Activated naive CD8-positive, alpha-beta T cell treated with anti-CD3 and anti-CD28 coated beads, Interleukin-2, amount 50 U/mL, for 16 hours (primary cell): ENCODE measurements at places on chromosomes 16 and 17.

GRCh38 chr16:63614429-63614828 lies 1507.4 kb downstream of the CDH11 start:
- no peak for DNase-seq

- DNase-seq: no peak
Measured at GRCh38 chr17:1736348-1737281, 6.1 kb upstream of the SERPINF2 start.

DNA sequence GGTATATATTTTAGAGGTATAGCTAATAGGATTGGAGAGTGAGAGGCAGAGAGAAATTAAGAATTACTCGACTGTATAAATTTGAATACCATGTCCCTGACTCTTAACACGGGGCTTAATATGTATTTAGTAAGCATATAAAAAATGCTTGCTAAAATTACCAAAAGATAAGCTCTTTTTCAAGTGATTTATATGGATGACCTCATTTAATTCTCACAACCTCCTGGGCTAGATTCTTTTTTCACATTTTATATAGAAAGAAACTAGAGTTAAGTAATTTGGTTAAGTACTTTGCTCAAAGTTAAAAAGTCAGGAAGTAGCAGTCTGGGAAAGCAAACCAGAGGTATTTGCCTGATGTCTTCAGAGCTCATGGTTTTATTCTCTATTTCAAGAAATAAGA lies 963.5 kb upstream of the SOX9 start:
- DNase-seq: no peak

- DNase-seq: no peak
Measured at GRCh38 chr16:47567321-47567720, 106.2 kb downstream of the PHKB start.

DNA sequence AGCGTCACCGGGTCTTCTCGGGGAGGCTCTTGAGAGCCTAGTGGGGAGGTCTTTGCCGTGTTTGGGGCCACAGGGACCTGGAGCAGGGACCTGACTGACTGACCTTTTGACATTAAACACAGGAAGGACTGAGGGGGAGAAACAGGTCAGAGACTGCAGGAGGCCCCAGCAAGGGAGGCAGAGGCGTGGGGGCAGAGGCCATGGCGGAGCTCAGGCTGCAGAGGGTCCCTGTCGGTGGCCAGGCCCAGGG lies 41.6 kb upstream of the GSE1 start:
- DNase-seq: no peak

DNA sequence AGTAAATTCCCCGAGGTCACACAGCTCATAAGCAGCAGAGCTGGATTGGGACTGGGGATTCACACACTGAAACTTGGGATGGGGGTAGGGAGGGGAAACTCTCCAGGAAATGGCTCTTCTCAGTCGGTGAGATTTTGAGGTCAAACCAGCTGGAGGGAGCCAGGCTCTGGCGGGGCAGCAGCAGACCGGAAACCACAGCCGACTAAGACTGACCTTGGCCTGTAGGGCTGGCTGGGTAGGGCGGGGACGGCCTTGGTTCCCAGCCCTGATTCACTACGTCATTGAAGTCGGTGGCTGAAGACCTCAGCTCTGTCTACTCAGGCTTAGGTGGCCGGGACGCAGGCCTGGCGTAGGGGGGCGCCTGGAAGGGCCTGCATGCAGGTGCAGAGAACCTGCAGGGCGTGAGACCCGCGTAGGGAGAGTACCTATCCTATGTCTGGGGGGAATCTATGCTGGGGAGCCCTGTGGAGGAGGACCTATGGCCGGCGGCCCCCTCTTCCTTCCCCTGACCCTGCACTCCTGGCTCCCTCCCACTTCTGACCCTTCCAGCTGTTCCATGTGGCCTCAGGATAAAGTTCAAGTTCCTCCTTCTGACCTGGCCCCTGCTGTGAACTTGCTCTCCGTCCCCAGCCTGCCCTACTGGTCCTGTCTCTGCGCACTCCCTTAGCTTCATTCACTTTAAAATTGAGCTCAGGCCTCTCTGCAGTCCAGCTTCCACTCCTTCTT lies 11.9 kb upstream of the SLC4A1 start:
- DNase-seq: no peak

- DNase-seq: no peak
Measured at GRCh38 chr16:85176541-85177447, 64.5 kb upstream of the CIBAR2 start.

DNA sequence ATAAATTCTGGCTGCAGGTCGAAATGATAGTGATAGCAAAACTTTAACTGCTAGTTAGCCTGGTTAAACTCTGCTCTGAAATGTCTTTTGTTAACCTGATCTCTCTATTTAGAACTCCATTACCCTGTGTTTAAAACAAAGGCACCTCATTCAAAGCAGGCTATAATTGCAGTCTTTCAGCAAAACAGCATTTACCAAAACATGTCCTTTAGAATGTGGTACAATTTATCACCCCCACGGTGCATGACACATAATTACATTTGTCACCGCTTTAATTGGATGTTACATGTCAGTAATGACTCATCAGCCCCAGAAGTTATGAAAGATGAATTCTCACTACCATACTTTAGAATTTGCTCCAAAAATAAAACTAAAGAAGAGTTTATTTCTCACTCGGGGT lies 295.4 kb downstream of the TOX3 start:
- DNase-seq: no peak

- no peak for DNase-seq
Measured at GRCh38 chr17:33113991-33114370, 122.3 kb downstream of the SPACA3 start.

- DNase-seq: no peak
Measured at GRCh38 chr17:13329421-13329820, 272.3 kb downstream of the HS3ST3A1 start.

- DNase-seq: no peak
Measured at GRCh38 chr16:13956635-13957196, 36.8 kb downstream of the ERCC4 start.

DNA sequence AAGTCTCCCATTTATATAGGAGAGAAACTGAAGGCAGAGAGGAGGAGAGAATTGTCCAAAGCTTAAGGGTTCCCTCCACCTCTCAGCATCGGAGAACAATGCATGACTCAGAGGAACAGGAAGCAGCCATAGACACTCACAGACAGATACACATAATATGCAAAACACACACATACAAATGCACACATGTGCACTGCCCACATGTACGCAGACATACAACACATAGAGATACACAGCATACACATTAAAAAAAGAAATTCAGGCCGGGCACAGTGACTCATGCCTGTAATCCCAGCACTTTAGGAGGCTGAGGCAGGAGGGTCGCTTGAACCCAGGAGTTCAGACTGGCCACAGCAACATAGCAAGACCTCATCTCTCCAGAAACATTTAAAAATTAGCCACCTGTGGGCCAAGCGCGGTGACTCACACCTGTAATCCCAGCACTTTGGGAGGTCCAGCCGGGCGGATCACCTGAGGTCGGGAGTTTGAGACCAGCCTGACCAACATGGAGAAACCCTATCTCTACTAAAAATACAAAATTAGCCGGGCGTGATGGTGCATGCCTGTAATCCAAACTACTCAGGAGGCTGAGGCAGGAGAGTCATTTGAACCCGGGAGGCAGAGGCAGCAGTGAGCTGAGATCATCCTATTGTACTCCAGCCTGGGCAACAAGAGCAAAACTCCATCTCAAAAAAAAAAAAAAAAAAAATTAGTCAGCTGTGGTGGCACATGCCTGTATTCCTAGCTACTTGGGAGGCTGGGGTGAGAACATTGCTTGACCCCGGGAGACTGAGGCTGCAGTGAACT lies 11.3 kb downstream of the ERAL1 start:
- no peak for DNase-seq

DNA sequence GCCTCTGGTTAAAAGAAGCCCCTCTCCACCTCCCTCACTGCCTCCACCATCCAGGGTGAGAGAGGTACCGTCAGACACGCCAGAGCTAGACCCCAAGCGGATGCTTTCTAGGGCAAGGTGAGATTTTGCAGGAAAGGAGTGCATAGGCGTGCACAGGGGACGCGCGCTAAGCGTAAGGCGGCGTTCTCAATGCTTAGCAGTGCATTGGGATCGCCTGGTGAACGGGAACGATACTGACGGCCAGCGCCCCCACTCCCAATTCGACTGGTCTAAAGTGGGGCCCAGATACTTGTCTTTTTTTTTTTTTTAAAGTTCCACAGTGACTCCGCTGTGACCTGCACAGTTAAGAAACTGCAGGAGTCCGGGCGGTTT lies 57.9 kb upstream of the CREBBP start:
- DNase-seq: no peak

- no peak for DNase-seq
Measured at GRCh38 chr16:85458968-85459367, 154.2 kb upstream of the GSE1 start.

DNA sequence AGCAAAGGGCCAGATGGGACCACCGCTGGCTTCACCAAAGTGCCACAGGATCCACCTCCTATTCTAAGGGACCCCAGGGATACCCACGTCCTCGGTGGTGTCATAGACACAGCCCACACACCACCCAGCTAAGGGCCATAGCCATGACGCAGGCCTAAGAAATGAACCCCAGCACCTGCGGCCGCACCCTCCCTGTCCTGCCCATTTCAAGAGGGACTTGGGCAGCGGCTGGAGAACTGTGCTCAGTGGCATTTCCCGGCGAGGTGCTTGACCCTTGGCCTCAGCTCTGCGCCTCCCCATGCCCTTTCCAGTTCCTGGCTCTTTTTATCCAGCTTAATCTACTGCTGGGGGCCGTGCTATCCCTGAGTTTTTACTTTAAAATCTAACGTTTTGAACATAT lies 27.3 kb downstream of the ZNF778 start:
- no peak for DNase-seq

DNA sequence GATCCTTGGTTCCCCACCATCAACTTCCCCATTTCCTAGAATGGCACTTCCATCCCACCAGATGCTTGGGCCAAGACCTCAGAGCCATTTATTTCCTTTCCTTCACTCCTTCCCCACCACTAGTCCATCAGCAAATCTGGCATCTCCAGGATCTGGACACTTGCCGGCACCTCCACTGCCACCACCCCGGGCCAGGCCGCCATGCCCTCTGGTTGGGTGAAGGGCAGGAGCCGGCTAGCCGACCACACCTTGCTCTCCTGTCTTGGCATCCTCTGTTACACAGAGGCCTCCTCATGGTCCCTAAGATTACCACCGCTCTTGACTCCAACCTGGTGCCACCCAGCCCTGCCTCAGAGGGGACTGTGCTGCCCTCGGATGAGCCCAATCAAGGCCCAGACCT lies 104.5 kb downstream of the RMI2 start:
- no peak for DNase-seq

DNA sequence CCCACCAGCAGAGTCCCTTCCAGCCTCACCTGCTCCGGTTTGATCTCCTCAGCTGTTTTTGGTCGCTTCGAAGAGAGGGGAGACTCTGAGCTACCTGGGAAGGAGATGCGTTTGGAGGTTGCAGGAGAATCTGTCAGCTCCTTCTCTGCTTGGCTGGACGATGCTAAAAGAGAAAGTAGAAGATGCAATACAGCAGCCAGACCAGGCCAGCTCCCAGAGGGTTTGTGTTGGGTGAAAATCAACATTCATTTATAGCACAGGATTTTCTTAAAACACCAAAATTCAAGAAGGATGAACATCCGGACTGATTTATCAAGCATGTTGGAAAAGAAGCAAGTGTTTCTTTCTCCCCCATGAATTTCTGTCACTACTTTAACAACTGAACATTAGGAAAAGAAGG lies 236.1 kb downstream of the ZFHX3 start:
- DNase-seq: no peak

GRCh38 chr17:49123061-49123460 lies 9.5 kb upstream of the B4GALNT2 start:
- DNase-seq: no peak

DNA sequence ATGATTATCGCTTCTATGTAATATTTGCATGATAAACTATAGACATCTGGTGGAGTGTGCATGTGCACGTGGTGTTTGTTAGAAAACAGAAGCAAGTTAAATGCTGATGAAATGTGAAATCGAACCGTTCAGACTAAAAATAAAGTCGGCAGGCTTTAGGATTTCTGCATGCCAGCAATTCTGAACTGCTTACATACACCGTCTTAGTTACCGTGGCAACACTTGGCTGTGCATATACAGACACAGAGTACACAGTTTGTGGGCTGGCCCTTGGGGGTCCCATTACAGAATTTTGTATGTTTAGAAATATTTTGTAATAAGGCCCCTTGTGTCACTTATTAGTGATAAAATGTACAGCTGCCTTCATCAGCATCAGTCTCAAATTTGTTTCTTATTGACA lies 605.5 kb downstream of the RBFOX1 start:
- DNase-seq: no peak

DNA sequence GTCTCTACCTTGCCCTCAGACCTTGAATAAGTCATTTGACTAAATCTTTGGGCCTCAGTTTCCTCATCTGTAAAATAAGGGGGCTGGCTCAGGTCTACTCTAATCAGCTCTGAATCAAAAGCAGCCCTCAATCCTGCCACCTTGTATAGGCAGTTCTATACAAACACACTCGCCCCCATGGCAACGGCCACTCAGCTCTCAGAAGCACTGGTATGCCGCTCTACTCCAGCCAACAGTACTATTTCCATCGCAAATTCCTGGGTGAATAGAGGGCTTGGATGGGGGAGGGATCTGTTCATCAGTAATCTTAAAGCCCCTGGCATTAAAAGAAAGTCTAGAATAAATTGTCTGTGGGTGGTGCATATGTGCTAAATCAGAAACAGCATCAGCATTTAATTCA lies 21.2 kb upstream of the TAOK1 start:
- no peak for DNase-seq

DNA sequence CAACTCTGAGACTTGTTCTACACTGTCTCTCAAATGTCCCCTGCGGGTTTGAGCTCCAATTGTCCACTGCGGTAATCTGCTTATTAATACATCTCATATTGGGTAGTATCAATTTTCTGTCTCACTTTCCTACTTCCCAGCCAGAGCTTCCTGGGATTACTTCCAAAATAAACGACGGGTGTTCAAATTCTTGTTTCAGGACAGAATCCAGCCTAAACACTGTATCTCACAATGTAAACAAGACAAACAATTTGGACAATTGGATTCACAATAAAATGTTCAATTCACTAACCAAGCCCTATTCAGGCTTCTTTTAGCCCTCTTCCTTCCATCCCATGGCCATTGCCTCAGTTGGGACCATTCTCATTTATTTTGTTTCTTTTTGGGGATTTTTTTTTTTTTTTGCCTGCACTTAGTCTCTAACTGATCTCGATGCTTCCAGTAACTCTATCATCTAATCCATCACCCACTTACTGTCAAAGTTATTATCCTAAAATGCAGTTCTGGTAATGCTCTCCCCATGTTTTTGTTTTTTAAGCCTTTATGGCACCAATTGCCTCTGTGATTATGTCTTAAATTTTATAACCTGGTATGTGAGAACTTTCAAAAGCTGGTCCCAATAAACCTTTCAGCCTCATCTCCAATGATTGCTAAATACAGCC lies 2.0 kb upstream of the VAT1L start:
- DNase-seq: no peak

GRCh38 chr17:34596920-34597319 lies 17.5 kb downstream of the TMEM132E start:
- no peak for DNase-seq

- no peak for DNase-seq
Measured at GRCh38 chr17:39636587-39636926, 387 bp upstream of the STARD3 start.
